SK-MEL-5 (cell line): ENCODE measurements at places on chromosomes 7 and 10. TPM values are rescaled to one million over a fixed set of nuclear protein-coding genes. Genes with fewer than 3 reads are reported as not detected.

SEM1 gene
- 227 and 267 TPM in 2 replicates for total RNA-seq

THSD7A gene
- 0.45 and 0.67 TPM in 2 replicates for total RNA-seq

DNA sequence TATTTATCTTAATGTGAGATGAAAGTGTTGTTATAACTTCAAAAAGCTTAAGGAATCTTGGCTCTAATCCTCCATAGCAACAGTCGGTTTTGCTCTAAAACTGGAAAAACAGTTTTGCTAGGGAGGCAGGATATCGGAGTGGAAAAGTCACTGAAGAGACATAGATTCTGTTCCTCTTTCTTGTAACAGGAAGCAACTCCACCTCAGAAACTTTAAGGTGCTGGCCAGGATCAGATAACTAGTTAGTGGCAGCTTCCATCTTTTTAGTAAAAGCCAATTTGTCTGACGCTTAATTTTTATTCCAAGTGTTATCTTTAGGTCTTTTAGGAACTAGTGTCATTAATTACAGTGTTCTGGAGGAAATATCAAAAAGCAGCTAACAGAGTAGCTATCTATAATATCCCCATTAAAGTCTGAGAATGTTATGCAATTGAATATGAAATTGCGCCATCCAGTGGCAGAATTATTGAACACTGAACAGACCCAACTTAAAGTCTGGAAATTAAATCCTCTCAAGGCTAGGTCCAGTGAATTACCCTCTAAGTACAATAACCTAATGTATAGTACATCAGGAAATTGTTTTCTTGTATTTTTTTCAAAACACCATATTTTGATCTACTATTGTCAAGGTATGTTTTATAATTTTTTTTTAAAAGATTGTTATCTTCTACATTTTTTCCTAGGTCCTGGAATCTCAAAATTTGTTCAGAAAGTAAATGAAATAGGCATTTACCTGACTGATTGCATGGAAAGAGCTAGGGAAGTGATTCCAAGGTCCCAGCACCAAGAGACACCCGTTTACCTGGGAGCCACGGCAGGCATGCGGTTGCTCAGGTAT lies 65.9 kb upstream of the CC2D2B start:
- DNase-seq: peak; percentile 74

DNA sequence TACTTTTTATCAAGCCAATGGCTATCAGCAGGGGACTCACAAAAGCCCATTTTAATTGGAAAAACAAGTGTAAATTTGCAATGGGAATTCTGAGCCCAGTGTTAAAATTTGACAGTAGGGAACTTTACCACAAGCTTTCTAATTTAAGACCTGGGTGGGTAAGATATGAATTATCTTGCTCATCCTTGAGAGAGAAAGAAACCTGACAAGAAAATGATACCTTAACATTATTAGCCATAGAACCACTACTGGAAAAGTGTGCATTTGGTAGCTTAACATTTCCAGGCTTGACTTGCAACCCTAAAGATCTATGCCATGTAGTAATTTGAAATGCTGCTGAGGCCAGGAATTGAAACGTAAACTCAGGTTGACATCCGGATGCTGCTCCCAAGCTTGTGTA lies 2.7 kb upstream of the ST8SIA6 start:
- DNase-seq: no peak

DNA sequence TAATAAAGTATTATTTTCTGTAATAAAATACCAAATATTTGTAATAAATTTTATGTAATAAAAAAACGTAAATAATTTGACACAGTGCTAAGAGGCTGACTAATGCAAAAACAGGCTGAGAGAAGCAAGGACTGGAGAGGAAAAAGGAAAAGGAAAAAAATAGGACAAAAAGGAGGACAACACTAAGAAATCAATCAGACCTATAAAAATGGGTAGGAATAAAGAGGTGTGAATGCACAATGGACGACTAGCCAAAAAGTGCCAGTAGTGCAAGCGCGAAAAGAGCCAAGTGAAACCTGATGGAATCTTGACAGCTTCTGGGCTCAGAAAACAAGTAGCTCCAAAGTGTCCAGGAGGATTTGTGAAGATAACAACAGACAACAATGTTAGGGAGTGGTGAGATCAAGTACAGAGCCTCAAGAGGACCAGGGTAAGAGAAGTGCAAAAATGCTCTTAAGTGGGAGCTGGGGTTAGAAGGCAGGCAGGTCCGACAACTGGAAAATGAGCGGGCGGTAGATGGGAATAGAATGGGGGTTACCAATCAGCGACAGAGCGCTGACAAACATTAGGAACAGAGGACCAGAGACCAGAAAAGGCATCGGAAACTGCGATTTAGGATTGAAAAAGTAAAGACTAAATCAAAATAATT lies 1.2 kb downstream of the BRAF start:
- DNase-seq: peak; percentile 20

SYNPO2L gene
- total RNA-seq: not detected in 2 replicates

GRCh38 chr10:62308101-62308500 lies 39.5 kb upstream of the RTKN2 start:
- no peak for DNase-seq

- no peak for DNase-seq
Measured at GRCh38 chr7:157896774-157897555, 560.2 kb downstream of the DNAJB6 start.

MEST gene
- total RNA-seq: not detected in 2 replicates
